Endothelial cell of umbilical vein (primary cell): ENCODE measurements at places on chromosomes 2 and 18. TPM values are rescaled to one million over a fixed set of nuclear protein-coding genes. Genes with fewer than 3 reads are reported as not detected.

DNA sequence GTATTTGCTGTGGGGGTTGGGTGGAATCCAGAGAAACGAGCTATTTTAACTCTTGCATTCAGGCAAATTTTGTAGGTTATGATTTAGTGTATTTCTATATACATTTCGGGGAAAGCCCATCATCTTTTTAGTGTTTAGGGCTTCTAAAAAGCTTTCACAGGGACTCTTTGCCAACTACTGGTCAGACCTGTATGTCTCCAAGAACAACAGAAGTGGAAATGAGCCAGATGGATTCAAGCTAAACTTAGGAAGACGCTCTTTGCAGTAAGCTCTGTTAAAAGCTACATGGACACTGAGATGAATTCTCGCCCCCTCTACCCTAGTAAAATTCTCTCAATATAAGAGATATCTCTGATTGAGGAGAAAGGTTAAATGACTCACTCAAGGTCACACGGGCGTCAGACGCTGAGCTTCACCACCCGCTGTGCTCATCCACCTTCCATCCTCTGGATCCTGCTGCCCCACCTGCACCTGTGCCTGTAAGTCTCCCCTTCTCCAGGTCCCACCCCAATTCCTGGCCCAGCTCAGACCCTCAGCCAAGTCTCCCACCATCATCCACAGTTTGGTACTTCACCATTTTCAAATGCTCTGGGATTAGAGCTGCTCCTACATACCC, 85.6 kb downstream of the MARCHF4 start:
- no peak for DNase-seq

DNA sequence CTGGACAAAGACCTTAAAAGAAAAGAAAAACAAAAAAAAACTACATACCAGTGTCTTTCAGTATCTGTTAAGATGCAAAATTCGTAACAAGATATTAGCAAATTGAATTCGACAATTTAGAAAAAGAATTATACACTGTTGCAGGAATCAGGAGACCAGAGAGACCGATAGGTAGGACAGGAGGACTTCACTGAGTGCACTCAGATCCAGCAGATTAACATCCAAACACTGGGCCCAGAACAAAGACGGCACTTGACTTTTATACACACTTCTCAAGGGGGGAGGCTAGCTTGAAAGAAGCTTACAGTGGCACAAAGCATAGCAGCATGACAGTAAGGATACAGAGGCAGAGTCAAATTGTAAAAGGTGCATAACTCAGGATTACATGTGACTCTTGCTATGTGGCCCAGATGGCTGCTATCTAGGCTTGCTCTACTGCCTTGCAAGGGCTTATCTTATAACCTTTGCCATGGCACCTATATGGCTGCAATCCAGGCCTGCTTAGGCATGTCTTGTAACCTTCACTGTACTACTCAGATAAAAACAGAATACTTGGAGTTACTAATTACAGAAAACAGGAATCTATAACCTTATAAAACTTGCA, 507.3 kb upstream of the LRRTM4 start:
- no peak for DNase-seq

DNA sequence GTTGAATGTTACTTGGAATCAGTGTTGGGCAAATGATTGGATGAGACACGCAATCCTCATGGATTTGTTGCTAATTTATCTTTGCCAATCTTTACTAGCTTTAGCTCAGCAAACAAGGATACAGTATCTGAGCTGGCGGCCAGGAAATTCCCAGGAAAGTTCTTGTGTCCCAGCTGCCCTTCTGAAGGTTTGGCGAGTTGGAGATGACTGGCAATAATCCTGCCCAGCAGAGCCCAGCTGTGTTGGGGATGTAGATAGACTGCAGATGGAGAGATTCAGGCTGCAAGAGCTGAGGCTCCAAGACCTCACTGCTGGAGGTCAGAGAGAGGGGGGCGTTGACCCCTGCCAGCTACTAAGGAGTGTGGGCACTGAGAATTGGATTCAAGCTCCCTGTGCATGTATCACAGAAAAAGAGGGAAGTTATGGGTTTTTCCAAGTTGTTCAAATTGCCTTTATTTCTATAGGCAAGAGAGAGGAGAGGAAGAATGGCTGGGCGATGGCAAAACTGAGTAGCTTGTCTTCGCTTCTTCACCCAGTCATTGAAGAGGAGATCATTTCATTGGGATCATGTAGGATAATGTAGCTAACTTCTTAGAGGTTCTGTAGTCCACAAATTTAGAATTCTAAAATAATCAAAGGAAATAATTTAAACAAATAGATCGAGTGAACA, 506.8 kb upstream of the LRATD1 start:
- no peak for DNase-seq

DNA sequence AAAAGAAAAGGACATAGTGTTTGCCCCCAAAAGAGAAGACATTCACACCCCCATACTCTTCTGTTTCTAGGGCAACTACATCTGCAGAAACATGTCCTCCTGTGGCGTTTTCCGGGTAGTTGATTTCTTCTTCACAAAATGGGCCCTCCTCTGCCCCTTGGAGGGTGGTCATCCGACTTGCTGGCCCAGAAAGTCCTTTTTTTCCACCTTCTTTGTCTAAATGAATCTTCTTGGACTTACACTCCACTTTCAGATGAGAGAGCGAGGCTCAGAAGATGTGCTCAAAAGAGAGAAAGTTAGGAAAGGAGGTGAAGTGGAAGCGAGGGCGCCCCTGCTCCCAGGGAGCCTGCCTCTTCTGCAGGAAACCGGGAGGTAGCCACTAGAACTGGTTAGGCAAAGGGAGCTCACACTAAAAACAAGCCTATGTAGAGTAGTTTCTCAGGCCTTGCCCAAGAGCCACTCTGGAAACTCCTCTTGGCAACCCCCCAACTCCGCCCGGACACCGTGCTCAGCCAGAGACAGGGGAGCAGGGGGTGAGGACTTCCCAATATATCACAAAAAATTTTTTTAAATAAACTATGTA, 10.2 kb upstream of the SIX3 start:
- DNase-seq, result no peak

RESP18 gene
- polyA plus RNA-seq, result not detected in 2 replicates

DNA sequence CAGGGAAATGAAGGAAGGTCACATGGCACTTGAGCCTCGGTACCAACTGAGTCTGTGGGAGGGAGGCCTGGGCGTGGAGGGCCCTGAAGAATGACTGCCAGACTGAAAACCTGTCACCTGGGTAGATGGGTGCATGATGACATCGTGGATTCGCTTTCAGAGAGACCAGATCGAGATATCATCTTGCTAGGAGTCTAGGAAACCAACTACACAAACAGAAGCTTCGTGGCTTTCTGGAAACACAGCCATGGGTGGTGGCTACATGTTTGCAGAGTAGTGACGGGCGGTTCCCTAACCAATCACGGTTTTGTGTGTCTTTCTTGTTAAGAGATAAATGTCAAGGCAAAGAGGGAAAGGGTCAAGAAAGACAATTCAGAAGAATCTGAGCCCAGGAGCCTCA, 155.0 kb downstream of the EIPR1 start:
- DNase-seq, result no peak

LYPD6B gene
- polyA plus RNA-seq, result not detected in 2 replicates

UGT1A3 gene
- not detected in 2 replicates for polyA plus RNA-seq
